H4 (cell line): ENCODE measurements at places on chromosomes 5 and 9. TPM values are rescaled to one million over a fixed set of nuclear protein-coding genes. Genes with fewer than 3 reads are reported as not detected.

TYRP1 gene
- total RNA-seq, result 3.8 and 5.9 TPM in 2 replicates

DNA sequence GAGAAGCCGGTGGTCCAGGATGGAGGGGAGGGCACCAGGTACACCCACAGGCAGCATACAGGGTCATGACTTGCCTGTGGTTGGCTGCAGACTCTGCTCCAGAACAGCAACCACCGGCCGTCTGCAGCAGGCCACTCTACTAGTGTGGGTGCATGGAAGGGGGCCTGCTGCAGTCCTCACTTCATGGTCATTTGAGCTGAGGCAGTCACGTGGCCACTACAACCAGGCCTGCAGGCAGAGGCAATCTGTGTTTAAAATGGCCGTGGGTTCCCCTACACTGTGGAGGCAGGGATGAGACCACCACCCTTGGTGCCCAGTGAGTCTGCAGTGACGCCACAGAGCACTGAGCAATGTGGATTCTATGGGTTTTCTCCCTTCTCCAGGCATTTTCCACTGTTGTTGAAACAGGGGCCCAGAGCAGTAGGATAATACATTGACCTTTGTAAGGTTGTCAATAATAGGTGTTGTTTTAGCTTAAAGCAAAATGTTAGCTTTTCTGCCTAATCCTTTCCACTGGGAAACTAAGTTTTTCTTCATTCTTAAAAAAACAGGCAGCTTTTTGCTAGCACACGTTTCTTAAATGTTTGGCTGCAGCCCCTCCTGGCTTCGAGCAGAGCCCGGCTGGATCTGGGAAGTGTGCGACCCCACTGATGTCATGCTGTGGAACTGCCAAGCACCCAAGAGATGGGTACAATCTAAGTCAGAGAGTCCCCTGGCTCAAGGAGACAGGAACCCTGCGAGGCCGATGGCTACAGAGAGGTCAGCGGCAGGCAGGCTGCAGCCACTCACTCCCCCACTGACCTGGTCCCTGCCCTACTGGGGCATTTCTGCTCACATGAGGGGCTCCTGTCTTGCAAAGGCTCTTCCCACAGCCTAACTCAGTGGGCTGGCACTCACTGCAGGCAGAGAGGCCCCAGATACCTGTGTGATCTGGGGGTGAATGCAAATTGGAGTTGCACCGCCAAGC, 21.2 kb downstream of the GADD45G start:
- DNase-seq, result no peak

DNA sequence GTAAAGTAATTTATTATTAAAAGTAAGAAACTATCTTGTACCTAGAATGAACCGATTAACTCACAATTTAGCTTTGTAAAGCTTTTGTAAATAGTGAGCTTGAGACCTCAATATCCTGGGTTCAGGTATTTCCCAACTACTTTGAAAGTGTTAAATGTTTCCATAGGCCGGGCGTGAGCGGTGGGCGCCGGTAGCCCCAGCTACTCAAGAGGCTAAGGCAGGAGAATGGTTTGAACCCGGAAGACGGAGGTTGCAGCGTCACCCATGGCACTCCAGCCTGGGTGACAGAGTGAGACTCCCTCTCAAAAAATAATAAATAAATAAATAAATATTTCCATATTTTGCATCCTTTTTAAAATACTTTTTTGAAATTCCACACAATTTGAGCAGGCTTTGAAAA, 1.5 kb upstream of the ANKH start:
- no peak for DNase-seq

- DNase-seq, result peak; percentile 74
These were observed 87.1 kb downstream of the PDE6A start for GRCh38 chr5:149857499-149857898.

DNA sequence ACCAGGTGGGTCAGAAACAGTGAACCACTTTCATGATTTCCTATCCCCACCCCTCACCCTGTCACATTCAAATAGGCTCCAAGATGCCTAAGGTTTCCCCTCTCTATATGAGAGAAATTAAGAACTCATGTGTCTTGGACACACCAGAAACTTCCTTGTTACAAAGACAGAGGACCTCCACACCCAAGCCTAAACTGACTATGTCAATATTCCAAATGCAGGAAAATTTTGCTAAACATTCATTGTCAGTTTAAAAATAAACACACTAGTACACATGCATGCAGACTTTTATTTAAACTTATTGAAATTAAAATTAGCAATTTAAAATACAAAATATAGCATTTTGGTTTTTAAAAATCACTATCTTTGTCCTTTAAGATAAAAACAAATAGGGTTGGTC, 26.2 kb downstream of the SKIC3 start:
- no peak for DNase-seq

RMRP gene
- total RNA-seq, result 4,639 and 15,849 TPM in 2 replicates

- DNase-seq, result no peak
These were observed 39.5 kb downstream of the NSUN2 start for GRCh38 chr5:6593148-6594016.

DNA sequence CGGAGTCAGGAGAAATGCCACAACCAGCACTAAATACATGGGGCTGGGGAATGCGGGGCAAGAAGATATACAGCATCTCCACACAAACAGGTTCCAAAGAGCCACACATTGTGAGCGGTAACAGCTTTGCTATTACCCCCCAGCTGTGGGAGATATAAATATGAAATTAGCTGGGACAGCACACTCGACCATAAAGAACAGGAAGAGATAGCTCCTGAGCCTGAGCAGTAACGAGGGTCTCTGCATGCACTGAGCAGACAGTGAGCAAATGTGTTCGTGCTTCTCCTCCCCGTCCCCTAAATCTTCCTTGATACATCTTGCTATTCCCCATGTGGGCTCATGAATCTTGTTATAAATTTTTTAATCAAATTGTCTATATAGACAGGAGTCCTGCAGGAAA, 53.1 kb downstream of the ADAMTS2 start:
- DNase-seq, result no peak

THBS4 gene
- 0.43 and 1.5 TPM in 2 replicates for total RNA-seq

GRCh38 chr9:126482361-126483044, 131.2 kb upstream of the LMX1B start:
- DNase-seq, result no peak

GRCh38 chr9:2991292-2991691, 147.4 kb upstream of the PUM3 start:
- DNase-seq, result no peak

DNA sequence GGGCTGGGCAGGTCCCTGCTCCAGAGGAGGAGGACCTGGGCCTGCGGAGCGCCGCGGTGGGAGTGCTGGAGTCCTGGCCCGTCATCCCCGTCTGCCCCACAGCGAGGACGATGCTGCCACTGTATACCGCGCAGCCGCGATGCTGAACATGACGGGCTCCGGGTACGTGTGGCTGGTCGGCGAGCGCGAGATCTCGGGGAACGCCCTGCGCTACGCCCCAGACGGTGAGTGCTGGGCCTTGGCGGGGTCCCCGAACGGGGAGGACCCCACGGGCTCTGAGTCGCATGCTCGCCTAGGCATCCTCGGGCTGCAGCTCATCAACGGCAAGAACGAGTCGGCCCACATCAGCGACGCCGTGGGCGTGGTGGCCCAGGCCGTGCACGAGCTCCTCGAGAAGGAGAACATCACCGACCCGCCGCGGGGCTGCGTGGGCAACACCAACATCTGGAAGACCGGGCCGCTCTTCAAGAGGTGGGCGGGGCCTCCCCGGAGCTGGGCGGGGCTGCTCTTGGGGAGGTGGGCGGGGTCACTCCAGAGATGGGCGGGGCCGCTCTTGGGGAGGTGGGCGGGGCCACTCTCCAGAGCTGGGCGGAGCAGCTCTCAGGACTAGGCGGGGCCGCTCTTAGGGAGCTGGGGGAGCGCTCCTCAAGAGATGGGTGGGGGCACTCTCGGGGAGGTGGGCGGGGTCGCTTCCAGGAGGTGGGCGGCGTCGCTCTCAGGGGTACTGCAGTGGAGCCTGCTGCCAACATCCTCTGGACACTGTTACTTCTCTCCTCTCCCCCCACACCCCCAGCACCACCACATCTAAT, 13.1 kb downstream of the LRRC26 start:
- no peak for DNase-seq

DNA sequence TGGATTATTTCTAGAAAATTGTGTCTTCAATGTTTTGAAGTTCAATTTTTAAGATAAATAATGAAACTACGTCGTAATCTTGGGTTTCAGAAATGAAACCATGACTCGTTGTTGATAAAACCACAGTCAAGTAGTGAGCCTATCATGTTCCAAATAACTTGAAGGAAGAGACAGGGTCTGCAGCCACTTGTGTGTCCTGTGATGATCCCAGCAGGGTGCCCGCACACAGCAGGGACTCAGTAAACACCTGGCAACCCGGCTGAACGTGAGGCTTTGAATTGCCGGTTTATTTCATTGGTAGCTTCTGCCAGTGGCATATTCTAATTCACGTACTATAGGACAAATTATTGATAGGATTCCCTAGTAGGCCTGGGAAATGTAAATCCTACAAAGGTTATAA, 679.6 kb downstream of the IRX1 start:
- no peak for DNase-seq

- peak; percentile 92 for DNase-seq
These were observed 26.5 kb downstream of the ANKRD33B start for GRCh38 chr5:10590226-10590999.

GRCh38 chr9:107733523-107733894, 243.9 kb upstream of the KLF4 start:
- DNase-seq, result peak; percentile 52

BAAT gene
- total RNA-seq, result not detected in 2 replicates

- DNase-seq, result no peak
These were observed 159.2 kb downstream of the TRIO start for GRCh38 chr5:14302330-14302729.

WDR38 gene
- not detected in 2 replicates for total RNA-seq

DNA sequence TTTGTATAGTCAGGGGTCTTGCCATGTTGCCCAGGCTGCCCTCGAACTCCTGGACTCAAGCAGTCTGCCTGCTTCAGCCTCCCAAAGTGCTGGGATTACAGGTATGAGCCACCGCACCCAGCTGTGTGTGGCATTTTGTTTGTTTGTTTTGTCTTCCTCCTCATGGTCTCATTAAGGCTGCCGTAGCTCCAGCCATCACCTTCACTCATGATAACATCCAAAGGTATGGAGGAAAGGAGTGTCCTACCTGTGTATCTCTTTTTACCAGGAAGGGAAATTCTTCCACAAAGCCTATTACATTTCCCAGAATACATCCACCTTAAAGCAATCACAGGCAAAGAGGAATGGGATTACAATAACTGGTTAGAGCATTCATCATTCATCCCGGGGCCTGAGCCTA, 27.2 kb downstream of the LSM11 start:
- DNase-seq, result no peak

SPINK1 gene
- not detected in 2 replicates for total RNA-seq

DNA sequence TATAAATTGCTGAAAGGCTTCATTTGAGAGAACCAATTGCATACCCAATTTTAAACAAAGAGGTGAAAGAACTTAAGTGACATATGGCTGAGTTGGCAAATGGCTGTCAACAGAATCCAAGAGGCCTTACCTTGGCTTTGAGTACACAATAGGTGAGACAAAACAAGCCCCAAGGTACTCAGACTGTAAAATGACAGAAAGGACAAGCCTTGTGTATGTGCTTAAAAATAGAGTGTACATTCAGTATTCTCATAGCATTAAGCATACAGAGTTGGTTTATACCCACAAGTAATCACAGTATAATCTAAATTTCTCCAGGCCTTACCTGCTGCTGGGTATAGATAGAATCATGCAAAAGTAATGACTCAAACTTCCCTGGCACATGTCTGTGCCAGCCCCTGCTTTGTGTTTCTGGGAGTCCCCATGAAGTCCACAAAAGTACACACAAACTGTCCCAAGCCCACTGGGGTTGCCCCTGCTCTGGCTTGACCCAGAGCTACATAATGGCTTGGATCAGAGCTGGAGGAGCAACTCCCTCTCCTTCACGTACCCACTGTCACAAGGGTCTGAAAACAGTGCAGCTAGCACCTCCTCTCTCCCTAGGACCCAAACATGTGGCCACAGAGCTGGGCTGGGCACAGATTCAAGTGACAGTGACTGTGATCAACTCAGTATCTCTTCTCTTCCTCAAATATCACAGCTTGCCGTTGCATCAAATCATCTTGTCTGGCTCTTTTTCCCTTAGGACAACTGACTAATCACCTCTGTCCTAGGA, 250.8 kb downstream of the ENC1 start:
- DNase-seq, result no peak

DNA sequence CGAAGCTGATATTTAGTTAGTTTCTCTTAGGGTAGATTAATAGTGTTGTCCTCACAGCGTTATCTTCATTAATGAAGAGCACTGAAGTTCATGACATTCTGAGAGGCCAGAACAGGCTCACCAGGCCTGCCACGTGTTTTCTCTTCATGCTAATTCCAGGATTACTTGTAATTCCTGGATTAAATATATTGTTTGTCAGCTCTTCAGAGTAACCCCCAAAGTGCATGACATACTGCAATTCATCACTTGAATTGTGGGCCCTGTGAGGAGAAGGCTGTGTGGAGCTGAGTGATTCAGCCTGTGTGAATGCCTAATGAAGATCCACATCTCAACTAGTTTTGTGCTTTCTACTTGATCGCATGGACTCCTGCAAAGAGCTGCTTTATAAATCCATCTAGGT, 401.0 kb upstream of the ADAMTSL1 start:
- DNase-seq, result no peak

DNA sequence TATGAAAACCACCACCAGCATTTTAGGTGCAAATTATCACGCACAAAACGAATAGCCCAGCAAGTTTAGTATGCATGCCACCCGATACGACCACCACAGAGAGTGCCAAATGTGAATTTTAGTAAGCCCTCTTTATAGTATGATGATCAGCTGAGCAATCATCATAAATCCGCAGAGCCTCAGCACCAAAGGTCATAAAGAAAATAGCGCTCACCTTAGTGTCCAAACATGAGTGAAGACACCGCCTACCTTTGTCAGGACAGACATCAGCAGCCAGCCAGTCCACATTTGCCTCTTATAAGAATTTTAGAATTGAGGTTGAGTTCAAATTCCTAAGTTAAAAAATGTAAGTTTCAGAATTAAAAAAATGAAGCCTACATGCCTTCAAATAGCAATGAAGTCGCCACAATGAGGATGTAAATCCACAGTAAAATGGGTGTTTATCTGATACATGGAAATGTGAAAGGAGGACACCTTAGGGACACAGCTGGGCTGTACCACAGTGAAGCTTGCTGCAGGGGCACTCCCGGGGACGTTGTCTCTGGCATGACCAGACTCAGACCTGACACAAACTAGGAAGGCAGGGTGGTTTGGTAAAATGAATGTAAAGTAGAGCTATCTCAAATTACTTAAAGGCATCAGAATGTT, 149.0 kb downstream of the AUH start:
- no peak for DNase-seq

DNA sequence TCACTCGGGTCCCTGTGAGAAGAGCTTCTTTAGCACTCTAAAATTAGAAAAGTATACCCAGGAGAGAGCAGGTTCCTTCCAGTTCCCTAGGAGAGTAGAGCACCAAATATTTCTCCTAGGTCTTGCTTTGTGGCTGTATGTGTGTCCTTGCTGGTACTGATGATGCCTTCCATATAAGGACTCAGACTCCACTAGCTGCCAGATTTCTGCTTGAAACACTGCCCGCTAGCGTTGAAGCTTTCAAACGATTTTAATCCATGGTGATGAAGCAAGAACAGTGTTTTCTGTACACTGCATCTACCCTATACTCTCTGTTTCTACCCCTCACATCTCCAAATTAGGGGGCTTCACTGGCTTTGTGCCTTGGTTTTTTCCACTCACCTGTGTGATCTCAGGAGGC, 2.4 kb upstream of the SMC2 start:
- DNase-seq, result no peak

PCA3 gene
- not detected in 2 replicates for total RNA-seq

- DNase-seq, result no peak
These were observed 4.4 kb upstream of the ST6GALNAC6 start for GRCh38 chr9:127903557-127904475.
